MCF 10A (cell line): ENCODE measurements at places on chromosomes 5 and 9. TPM values are rescaled to one million over a fixed set of nuclear protein-coding genes. Genes with fewer than 3 reads are reported as not detected.

- DNase-seq: peak; percentile 42
These were observed 987 bp downstream of the FBXW5 start for GRCh38 chr9:136943291-136944211.

- DNase-seq: peak; percentile 78
These were observed 15.8 kb downstream of the EXOC3 start for GRCh38 chr5:458547-459353.

GABRP gene
- not detected in 2 replicates for total RNA-seq

GRCh38 chr9:118785456-118785855 lies 583.8 kb downstream of the BRINP1 start:
- DNase-seq: no peak

DNA sequence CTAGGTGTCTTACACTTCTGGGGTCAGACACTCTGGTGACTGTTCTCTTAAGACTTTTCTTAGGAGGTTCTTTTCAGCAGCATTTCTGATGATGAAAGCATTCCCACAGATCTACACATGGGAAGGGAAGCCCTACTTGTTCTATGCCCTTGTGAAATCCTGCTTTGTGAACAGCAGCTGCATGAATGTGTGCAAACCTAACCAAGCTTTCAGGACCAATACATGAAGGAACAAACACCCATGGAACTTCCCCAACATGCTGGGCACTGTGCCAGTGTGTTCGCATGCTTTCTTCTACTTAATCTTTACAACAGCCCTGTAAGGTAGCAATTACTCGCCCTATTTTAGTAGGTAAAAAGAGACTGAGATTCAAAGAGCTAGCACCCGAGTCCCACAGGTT lies 439.9 kb upstream of the KLF4 start:
- DNase-seq: peak; percentile 25

DNA sequence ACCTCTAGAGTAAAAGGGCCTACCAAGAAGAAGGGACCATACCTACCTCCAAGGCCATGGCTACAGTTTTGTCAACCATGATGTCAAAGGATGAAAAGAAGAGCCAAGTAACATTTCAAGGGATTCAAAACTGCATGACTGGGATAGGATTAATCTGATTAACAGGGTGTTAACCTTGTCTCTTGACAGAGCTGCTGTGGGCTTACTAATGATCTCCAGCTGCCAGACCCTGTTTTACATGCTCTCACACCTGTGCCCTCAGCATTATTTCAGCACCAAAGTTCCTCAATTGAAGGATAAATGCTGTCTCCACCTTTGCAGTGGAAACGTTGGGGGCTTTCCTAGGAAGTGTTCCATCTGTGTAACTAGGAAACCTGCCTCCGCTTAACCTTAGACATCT lies 78.3 kb downstream of the DMAC1 start:
- DNase-seq: no peak

CBY3 gene
- not detected in 2 replicates for total RNA-seq

DNA sequence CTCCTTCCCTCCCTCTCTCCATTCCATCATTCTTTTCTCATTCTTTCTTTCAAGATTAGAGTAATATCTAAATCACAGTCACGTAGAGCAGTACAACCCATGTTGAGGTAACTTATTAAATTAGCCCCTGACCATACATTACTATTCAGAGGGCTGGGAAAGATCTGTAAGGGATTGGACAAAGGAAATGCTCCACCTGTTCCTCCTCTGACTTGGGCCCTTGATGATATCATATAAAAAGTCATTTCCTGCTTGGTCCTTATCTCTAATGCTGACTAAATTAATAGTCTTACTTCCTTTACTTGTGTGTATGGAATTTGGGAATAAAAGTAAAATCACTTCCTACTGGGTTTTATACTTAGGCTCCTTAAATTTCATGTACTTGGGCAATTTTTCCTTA lies 40.8 kb downstream of the SNX18 start:
- no peak for DNase-seq

DNA sequence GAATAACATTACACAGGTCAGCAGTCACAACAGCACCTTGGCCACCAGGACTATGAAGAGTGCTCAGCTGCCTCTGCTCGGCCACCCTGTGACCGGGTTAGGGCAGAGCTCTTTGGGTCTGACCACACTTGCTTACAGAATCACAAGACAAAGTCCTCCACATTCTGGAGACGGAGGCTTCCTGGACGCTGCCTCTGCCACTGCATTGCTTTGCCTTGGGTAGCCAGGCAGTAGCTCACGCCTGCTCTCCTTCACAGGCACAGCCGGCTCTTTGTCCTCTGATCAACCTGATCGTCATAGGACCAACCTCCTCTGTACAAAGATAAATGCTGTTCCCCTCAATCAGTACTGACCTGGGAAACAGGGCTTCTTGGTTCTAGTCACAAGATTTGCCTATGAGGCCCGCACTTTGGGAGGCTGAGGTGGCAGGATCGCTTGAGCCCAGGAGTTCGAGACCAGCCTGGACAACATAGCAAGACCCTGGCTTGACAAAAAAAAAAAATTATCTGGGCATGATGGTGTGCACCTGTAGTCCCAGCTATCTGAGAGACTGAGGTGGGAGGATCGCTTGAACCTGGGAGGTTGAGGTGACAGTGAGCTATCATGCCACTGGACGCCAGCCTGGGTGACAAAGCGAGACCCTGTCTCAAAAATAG lies 128.4 kb upstream of the IER5L start:
- no peak for DNase-seq

DNA sequence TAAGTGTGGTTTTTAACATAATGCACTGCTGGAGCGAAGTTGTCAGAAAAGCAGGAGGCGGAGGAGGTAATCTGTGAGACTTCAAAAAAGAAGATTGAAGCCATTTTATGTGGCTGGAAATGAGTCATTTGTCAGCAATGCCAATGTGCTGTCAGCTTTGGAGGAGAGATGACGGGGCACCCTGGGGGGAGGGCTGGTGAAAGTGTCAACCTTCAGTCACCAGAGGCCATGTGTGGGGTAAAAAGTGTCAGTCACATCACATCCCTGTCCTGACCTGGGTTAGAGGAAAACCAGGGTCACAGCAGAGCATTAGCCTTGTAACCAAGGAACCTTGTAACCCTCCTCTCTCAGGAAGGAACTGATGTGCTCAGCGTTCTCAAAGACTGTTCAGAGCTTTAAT lies 59.1 kb downstream of the TLR4 start:
- DNase-seq: peak; percentile 63

SLC6A7 gene
- not detected in 2 replicates for total RNA-seq

DNA sequence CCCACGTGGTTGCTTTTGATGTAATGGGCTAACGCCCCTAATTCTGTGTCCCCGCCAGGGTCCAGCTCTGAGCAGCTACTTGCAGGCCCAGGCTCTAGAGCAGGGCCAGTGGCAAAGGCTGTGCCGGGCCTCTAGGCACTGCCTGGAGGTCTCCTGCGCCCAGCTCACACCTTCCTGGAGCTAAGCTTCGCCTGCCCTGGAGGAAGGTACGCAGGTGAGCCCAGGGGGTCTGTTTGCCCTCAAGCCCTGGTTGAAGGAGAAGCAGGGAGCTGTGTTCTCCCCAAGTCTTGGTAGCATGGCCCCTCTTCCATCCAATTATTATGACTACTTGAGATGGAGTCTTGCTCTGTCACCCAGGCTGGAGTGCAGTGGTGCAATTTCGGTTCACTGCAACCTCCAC lies 5.2 kb upstream of the LMX1B start:
- no peak for DNase-seq

- DNase-seq: no peak
These were observed 523.1 kb downstream of the EFNA5 start for GRCh38 chr5:107147589-107147988.

- no peak for DNase-seq
These were observed 12.3 kb upstream of the IFNK start for GRCh38 chr9:27511771-27512170.

GLDC gene
- 2.9 and 3.3 TPM in 2 replicates for total RNA-seq

GRCh38 chr9:120715389-120715924 lies 1.2 kb upstream of the MEGF9 start:
- DNase-seq: no peak

POLK gene
- total RNA-seq: 30.2 and 34.9 TPM in 2 replicates

- peak; percentile 3 for DNase-seq
These were observed 121.9 kb downstream of the CDH18 start for GRCh38 chr5:19866090-19866450.

DNAJC18 gene
- 14.1 and 15.1 TPM in 2 replicates for total RNA-seq

DNA sequence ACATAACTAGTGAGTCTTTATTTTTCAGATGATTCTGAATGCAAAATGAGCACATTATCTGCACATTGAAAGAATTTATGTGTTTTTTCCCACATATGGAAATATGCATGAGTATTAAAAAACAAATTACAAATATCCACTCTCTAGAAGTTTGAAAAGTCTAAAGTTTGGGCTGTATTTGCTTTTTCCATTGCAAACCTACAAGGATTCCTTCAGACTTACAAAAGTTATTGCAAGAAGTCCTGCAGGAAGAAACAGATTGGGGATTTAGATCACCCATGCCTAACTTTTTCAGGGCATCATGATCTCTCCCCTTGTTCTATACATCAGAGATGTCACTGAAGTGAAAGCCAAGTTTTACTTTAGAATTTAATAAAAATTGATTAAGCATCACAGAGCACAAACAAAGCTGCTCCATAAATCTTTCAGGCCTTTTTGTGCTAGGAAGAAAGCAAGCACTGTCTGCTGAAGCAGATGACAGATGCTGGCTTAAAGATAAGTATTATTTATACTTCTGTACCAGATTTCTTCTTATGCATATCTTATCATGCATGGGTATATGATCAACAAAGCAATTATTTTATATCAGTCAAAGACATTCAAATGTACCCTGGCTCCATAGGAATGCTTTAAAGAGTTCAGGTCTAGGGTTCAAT lies 71.7 kb downstream of the NFIB start:
- DNase-seq: no peak

AGXT2 gene
- total RNA-seq: not detected in 2 replicates

GRIA1 gene
- total RNA-seq: not detected in 2 replicates

DNA sequence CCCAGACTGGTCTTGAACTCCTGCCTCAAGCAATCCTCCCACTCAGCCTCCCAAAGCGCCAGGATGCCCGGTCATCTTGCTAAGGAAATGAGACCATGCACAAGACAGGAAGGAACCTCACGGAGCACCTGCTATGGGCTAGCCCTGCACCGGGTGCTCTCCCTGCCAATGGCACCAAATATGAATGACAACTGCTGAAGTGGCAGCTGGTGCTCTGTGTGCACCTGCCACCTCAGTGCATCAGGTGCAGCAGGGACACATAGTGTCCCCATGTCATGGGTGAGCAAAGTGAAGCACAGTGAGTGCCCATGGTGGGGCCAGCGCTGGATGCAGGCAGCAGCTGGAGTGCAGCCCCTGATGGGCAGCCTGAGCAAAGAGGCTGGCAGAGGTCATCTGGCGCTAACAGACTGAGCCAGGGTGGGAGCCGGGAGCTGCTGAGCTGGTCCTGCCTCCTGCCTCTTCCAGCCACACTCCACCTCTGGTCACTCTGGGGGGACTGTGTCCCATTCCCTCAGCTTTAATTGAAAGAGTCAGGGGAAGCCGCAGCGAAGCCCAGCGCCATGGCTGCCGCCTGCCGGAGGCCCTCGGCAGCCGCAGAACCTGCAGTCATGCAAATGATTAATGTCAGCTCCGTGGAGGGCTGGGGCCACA lies 46.4 kb downstream of the BARX1 start:
- no peak for DNase-seq

DNA sequence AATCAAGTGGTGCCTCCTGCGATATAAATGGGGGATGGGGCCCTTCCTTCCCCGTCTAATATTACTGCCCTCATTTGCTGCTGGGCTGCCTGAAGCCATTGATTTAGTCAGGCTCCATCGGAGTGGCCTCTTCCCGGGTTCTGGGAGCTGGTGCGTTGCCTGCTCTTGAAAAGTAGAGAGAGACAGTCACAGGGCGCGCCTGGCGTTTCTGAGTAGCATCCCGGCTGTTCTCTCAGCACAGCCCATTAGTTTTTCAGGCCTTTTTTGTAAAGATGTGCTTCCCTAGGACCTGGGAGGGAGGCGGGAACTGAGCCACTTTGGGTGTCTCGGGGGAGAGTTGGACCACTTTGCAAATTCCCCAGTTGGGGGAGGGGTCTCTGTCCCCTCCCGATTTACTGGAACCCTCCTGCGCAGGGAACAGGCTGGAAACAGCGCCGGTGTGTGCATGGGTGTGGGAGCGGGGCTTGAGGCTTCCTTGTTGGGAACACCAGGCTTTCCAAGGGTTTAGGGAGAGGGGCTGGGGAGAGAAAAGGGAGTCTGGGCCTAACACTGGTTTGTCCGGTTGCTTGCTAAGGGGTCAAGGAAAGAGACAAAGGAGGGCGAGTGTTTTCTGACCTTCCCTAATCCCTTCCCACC lies 4.7 kb downstream of the PRDM6 start:
- no peak for DNase-seq

CCDC187 gene
- not detected in 2 replicates for total RNA-seq

DNA sequence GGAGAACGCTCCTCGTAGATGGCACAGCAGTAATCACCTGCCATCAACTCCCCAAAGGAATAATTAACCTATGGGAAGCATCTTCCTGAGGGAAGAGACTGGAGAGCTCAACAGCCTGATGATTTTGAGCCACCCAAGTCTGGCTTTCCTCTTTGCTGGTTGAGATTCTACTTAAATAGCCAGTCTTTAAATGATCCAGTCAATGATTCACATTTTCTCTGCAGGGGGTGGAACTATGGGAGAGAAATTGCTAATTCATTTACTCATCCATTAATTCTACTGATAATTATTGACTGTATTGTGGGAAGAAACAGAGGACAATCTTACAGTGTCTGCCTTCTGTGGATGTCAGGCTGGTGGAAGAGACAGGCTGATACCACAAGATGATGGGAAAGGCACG lies 355.0 kb upstream of the PANK3 start:
- DNase-seq: no peak

DNA sequence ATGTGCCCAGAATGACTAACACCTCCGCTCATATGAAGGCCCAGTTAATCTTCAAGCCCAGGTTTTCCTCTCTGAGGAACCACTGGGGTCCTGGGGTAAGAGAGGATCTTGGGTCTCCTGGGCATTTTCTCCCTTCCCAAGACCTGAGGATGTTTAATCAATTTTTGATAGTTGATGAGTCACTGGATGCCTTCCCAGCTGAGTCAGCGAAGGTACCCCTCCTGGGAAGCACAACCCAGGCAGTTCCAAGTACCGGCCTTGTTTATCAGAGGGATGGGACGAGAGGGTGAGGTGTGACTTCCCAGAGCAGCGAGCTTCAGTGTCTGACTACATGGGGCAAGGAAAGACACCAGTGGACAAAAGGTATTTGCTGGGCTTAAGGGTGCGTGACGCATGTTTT lies 119.6 kb upstream of the IL12B start:
- DNase-seq: peak; percentile 60

DNA sequence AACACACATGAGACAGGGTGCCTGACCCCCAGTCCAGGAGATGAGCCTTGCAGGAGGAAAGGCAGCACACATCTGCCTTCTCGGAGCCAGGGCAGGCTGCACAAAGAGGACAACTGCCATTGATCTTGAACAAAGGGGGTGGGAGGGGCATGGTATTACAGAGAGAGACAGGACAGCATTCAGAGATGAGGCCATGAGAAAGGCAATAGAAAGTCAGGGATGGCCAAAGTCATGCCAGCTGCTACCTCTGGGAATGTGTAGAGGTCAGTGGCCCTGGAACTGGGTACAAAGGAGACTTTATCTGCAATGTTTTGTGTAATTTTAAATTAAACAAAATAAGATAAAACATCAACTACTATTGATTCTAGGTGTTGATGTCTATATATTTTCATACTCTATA lies 43.2 kb downstream of the WDR36 start:
- no peak for DNase-seq

MARVELD2 gene
- 19.4 and 21.8 TPM in 2 replicates for total RNA-seq

LCN2 gene
- 7.7 and 41.6 TPM in 2 replicates for total RNA-seq

PCDHGA4 gene
- total RNA-seq: 0.26 and 0.44 TPM in 2 replicates

- no peak for DNase-seq
These were observed 1.5 kb upstream of the ZFR start for GRCh38 chr5:32445831-32446614.

- DNase-seq: no peak
These were observed 15.4 kb upstream of the ZNF622 start for GRCh38 chr5:16480821-16481538.
